ENCODE measurements at places on chromosomes 4 and X.

DNA sequence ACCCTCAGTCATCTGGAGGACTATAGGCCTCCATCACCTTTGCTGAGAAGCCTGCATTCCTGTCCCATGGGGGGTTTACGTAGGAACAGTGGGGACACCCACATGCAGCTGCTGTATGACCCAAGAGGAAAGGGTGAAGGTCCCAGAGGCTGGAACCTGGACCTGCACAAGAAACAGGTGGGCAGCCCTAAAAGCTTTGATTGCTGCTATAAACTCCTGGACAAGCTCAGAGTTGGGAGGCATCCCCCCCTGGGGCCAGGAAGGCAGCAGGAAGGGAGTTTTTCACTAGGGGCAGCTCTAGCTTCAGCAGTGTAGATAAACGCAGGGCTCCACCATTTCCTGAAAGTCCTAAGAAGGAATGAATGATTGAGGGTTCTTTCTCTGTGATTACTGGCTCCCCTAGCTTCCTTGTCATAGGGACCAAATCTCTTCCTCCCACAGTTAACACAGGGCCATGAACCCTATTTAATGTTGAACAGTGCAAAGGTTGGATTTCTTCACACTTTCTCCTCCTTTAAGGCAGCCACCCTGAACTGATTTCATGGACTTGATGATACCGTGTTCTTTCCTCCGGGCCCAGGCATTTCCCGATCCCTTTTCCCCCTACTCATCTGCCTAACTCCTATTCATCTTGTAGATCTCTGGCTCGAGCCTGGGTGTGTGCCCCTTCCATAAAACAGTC lies 84.2 kb downstream of the CHRNA9 start:
- no peak for DNase-seq

- DNase-seq = no peak
These were observed 34.4 kb upstream of the BEND2 start for GRCh38 chrX:18255059-18255458.

GRCh38 chrX:9476810-9477575 lies 12.1 kb downstream of the TBL1X start:
- no peak for DNase-seq

GRCh38 chrX:24870143-24870542 lies 145.6 kb downstream of the ARX start:
- no peak for DNase-seq

GRCh38 chrX:12241026-12241425 lies 102.8 kb downstream of the FRMPD4 start:
- no peak for DNase-seq

DNA sequence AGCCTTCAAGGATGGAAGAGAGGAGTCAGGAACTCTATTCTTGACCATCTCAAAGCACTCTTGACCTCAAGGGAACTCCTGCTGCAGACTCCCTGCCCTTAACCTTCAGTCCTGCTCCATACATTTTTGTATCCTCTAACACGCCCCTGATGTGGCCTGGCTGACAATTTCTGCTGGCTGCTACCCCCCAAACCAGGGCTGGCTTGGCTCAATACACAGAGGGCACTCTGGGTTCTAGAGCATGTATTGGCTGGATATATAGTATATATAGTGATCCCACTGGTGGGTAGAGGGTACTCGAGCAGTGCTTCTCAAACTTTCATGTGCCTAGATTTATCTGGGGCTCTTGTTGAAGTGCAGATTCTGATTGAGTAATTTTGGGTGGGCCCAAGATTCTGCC lies 101.9 kb downstream of the SMIM20 start:
- DNase-seq = no peak

- DNase-seq = no peak
These were observed 2.8 kb downstream of the EGF start for GRCh38 chr4:109915385-109916026.

- no peak for DNase-seq
These were observed 1.6 kb downstream of the SLC49A3 start for GRCh38 chr4:687048-687970.

GRCh38 chr4:11620861-11621260 lies 192.2 kb upstream of the HS3ST1 start:
- DNase-seq = no peak

DNA sequence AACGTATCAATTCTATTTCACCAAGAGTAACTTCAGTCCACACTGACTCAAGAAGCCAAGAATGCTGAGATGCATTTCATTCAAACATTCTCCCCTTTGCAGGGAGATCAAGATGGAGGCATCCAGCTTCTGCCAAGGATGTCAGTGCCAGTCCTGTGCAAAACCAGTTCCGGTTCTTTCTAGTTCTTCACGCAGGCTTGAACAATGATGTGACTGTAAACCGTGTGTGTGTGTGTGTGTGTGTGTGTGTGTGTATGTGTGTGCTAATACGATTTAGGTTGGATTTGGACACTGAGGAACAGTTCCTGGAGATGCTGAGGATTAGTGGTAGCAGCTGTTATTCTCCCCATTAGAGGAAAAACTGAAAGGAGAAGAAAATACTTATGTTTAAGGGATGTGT lies at the start of gene REELD1:
TSS of gene REELD1 (plus strand) at position 301 of the 400 bp plus-strand sequence. CDS start 2,415 bp downstream, outside the sequence.
- DNase-seq = no peak

DNA sequence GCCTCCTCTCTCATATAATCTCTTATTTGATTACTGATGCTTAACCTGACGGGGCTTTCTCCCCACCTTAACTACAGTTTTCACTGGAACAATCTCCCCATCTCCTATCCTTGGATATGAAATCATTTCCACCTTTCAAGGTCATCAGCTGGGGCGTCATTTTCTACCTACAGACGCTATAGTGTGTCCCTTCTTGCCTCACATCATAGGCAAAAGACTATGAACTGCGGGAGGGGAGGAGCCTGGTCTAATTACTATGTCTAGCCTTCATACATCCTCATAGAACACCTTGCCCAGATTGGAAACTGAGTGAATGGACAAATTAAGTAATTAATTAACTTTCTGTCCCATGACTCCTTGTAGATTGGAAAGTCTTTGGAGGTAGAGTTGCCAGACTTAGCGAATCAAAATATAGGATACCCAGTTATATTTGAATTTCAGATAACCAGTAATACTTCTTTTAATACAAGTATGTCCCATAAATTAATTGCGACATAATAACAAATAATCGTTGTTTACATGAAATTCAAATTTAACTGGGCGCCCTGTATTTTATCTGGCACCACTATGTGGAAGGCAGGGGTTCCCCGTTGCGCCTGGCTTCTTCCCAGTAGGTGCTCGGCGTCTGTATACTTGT lies 752 bp upstream of the ATP6AP2 start:
- no peak for DNase-seq

GRCh38 chr4:116055857-116056827 lies 942.7 kb upstream of the NDST4 start:
- DNase-seq = no peak

- DNase-seq = no peak
These were observed 88.8 kb upstream of the ESX1 start for GRCh38 chrX:104343428-104344129.

DNA sequence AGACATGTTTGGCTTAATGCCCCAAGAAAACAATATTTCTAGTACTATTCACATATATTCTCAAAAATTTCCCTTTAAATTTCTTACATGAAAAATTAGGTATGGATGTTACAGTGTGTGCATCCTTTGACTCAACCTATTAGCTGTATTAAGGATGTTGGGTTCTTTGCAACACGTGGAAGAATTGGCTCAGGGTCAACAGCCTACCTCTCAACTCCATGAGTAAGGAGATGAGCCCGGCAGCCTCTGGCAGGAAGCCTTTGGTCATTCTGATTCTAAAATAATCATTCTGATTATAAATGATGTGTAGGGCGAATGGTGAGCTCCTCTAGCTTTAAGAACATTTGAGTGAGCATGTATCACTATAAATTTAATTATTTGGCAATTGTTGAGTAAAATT lies 148.0 kb upstream of the WDFY3 start:
- DNase-seq = no peak

DNA sequence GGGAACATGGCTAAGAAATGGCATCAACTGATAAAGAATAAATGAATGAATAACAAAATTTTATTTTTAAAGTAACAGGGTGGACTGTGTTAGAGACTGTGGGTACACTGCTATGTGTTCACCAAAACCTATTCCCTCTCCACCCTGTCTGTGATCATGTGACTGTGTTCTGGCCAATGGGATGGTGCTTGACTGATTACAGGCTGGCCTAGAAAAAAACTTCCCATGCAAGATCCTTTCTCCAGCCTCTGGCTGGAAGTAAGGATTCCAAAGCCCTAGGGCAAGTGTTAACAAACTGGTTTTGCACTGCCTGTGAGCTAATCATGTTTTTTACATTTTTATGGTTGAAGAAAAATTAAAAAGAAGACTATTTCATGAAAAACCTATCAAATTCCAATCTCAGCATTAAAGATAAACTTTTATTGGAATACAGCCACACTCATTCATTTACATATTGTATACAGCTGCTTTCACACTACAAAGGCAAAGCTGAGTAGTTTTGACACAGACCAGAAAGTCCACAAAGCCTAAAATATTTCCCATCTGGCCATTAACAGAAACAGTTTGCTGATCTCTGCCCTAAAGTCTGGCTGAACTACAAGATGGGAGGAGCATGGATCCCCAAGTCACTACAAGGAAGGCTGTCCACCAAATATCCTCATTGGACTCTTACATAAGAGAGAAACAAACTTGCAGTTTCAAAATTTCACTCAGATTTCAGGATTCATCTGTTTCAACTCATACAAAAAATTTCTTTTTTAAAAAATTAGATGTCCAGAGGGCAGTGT lies 133.2 kb downstream of the ARHGAP6 start:
- DNase-seq = no peak

DNA sequence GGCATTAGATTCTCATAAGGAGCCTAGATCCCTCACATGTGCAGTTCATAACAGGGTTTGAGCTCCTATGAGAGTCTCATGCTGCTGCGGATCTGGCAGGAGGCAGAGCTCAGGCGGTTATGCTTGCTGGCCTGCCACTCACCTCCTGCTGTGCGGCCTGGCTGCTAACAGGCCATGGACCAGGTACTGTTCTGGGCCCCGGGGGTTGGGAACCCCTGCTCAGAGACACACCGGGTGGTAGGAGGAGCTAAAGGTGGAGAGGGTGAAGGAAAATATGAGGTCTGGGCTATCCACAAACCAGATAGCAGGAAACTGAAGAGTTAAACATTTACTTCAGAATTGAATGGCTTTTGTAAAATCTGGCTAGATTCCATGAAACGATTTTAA lies 5.9 kb upstream of the F11 start:
- no peak for DNase-seq

- no peak for DNase-seq
These were observed 28.1 kb upstream of the MAMLD1 start for GRCh38 chrX:150334981-150335380.

DNA sequence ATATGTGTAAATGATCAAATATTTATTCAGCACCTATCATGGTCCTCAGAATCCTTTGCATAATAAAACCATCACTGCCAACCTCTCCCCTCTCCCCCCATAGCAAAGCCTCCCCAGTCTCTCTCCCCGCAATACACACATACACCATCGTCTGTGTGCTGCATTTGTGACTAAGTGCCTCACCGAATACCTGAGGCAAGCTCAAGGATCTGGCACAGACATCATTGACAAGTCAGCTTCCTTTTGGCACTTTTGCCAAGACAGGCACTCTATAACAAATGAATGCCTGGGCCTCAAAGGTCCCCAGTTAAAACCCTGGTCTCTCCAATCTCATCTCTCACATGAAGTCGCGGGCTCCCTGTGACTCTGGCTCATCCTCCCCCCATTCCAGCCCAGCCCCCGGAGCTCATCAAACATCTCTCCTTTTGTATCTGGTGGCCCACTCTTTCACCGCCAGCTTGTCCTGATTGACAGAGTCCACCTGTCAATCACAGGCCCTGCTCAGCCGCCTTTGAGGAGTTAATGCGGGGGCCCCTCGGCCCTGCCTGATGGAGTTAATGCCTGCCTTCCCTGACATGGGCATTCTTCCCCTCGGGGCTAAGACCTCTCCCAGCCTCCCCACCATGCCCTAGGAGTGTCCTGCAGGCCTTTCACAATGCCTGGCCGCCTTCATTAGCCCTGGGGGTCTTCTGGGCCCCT lies 135.8 kb upstream of the ATP6AP2 start:
- no peak for DNase-seq

DNA sequence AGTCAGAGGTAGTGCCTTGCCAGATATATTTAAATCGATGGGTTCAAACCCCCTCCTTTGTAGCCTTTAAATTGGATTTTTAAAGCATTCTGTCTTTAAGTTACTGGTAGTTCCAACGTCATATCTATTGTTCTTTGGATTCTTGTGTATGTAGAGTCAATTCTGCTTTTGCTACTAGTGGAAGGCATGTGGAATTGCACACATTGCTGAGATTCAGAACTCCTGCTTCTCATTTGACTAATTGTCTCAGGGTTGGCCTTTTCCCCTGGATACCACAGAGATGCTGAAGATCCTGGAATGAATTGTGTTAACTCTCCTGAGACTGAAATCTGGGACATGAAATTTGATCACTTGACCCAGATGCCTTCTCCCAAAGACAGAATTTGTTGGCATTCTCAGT lies 328.3 kb upstream of the RPS6KA3 start:
- DNase-seq = no peak

DNA sequence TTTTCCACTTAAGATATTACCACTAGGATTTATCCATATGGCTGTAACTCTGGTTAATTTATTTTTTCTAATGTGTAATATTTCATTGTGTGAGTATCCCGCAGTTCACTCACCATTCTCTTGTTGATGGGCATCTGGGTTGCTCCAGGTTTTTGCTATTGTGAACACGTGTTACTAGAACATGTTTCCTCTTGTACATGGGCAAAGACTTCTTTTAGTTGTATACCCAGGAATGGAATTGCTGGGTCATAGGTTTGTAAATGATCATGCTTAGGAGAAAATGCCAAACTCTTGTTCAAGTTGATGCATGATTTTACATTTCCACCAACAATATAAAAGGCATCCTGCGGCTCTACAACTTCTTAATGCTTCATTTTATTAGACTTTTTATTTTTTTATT lies 26.8 kb downstream of the SYNPO2 start:
- DNase-seq = no peak

DNA sequence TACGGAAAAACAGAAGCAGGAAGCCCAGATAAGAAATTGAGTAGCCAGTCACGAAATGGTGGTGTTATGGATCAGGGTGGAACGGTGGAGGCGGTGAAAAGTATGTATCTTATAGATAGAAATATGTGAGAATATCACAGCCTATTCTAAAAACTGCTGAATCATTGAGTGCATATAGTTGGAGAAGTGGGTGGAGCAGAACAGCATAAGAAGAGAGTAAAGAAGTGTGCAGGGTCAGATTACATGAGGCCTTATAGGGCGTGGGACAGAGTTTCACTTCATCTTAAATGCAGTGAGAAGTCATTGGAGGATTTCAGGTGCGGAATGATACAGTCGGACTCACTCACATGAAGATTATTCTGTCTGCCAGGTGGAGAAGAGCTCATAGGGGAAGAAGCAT lies 293.1 kb downstream of the TRIML1 start:
- no peak for DNase-seq

- no peak for DNase-seq
These were observed 218.9 kb downstream of the FBXW7 start for GRCh38 chr4:152316969-152317368.

GRCh38 chrX:115449742-115450141 lies 111.2 kb upstream of the PLS3 start:
- no peak for DNase-seq

GRCh38 chrX:10524578-10524977 lies 95.8 kb downstream of the MID1 start:
- DNase-seq = no peak

- DNase-seq = no peak
These were observed 56.4 kb upstream of the GPR78 start for GRCh38 chr4:8523766-8524165.
